ENCODE measurements at places on chromosomes 6 and 20. TPM values are rescaled to one million over a fixed set of nuclear protein-coding genes. Genes with fewer than 3 reads are reported as not detected.
A peak's percentile ranks its signal among the peaks of the same experiment; 100 is the strongest.

The RHAG gene
- 0.06 TPM for polyA plus RNA-seq

The CPNE5 gene
- polyA plus RNA-seq, result 0.02 TPM

The GPX6 gene
- polyA plus RNA-seq, result not detected

The TNFRSF6B gene
- 3.8 TPM for polyA plus RNA-seq

The MAP7 gene
- 0.34 TPM for polyA plus RNA-seq

The SLC17A1 gene
- polyA plus RNA-seq, result not detected

The DTD1 gene
- 60.8 TPM for polyA plus RNA-seq

The SPATA25 gene
- polyA plus RNA-seq, result 0.11 TPM

The GSTA2 gene
- not detected for polyA plus RNA-seq

The TMC2 gene
- polyA plus RNA-seq, result not detected

DNA sequence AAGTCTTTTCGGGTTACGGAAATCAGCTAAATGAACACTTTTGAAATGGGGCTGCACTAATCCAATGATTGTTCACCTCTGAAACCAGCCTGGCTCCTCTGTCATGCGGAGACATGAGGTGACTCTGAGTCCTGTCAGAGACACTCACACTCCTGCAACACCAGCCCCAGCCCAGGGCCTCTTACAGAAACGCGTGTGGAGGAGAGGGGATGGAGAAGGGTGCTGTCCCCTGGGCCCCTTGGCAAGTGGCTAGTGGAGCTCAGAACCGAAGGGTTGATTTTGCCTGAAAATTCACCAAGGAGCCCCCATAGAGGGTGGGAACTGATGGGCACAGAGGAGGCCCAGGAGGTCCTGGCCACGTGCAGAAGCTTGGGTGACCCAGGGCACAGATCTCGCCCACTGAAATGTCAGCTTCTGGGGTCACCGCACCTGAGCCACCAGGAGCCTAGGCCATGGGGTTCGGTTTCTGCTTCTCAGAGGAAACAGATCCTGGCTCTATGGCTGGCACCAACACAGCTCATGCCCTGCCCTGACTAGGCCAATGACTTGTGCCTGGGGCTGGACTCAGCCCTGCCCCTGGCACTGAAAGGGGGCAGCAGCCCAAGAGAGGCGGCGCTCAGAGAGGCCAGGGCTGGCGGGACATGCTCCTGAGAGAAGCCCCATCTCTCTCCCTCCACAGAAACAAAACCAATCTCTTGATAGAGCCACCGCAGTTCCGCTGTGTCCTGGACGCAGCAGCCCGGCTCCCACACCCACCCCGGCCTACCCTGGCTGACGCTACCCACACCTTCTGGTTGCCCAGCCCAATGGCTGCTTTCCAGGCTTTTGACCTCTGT is 144.7 kb downstream of the ERMARD start:
- H3K27me3 ChIP-seq, result no peaks in the 10 kb centered on the region
- no peaks in the 10 kb centered on the region for H3K4me1 ChIP-seq
- no peak for DNase-seq
- no peak overlapping the region for H3K4me3 ChIP-seq

DNA sequence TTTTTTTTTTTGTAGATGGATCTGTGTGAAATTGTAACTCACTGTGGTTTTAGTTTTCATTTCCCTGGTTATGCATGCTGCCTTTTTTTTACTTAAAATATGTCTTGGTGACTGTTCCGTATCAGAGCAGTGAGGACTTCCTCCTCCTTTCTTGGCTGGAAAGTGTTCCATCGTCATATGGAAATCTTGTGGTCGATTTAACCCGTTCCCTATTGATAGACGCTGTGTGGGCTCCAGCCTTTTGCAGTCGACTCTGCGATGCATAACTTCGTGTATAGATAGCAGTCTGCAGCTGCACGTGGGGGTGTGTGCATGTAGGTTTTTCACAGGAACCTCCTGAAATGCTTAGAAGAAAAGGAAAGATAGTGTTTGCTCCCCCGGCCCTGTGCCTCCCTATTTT is 28.1 kb upstream of the PNPLA1 start:
- no peaks in the 10 kb centered on the region for H3K36me3 ChIP-seq
- H3K4me3 ChIP-seq, result no peak overlapping the region
- no peaks in the 10 kb centered on the region for H3K4me1 ChIP-seq
- H3K27ac ChIP-seq, result no peak overlapping the region

- H3K36me3 ChIP-seq, result peaks cover 10% of the 10 kb centered on the region
- H3K27me3 ChIP-seq, result no peaks in the 10 kb centered on the region
- H3K27ac ChIP-seq, result no peak overlapping the region
- no peak for DNase-seq
Observed at GRCh38 chr20:3218307-3218988, 9.2 kb downstream of the ITPA start.

- no peak overlapping the region for H3K27ac ChIP-seq
Observed at GRCh38 chr6:158837684-158838625, 18.8 kb upstream of the EZR start.

GRCh38 chr6:149153100-149153499 is 164.4 kb upstream of the TAB2 start:
- no peak for DNase-seq
- no peaks in the 10 kb centered on the region for H3K36me3 ChIP-seq
- no peak overlapping the region for H3K27ac ChIP-seq
- H3K27me3 ChIP-seq, result no peaks in the 10 kb centered on the region

- no peaks in the 10 kb centered on the region for H3K27me3 ChIP-seq
- DNase-seq, result peak; percentile 58
- H3K4me3 ChIP-seq, result no peak overlapping the region
- H3K27ac ChIP-seq, result no peak overlapping the region
- no peaks in the 10 kb centered on the region for H3K36me3 ChIP-seq
- H3K4me1 ChIP-seq, result no peaks in the 10 kb centered on the region
Observed at GRCh38 chr20:50366270-50367103, 143.7 kb upstream of the PTPN1 start.

GRCh38 chr6:157046776-157047175 is 269.6 kb downstream of the ARID1B start:
- no peak overlapping the region for H3K27ac ChIP-seq
- H3K4me1 ChIP-seq, result no peaks in the 10 kb centered on the region
- H3K36me3 ChIP-seq, result no peaks in the 10 kb centered on the region
- H3K4me3 ChIP-seq, result no peak overlapping the region
- H3K27me3 ChIP-seq, result no peaks in the 10 kb centered on the region

- no peak overlapping the region for H3K4me3 ChIP-seq
- no peak overlapping the region for H3K27ac ChIP-seq
- no peaks in the 10 kb centered on the region for H3K27me3 ChIP-seq
Observed at GRCh38 chr20:50745634-50746137, 14.3 kb downstream of the PARD6B start.

DNA sequence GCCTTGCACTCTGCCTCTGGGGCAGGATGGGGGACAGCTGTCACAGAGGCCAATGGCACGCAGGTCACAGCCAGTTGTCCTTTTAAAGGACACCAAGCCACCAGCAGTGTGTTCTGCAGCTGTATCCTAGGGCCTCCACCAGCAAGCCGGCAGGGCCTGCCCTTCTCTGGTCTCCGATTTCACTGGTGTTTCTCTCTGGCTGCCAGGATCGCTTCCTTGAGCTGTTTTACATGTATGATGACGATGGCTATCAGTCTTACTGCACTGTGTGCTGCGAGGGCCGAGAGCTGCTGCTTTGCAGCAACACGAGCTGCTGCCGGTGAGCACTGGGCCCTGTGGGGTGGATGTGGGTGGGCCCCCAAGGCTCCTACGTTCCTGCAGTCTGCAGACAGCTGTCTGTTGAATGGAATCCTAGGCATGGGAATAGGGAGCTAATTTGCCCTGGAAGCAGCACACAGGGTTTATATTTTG is 22.7 kb upstream of the MAPRE1 start:
- H3K4me3 ChIP-seq, result no peak overlapping the region
- peaks cover 2% of the 10 kb centered on the region for H3K36me3 ChIP-seq
- DNase-seq, result peak; percentile 14
- H3K27ac ChIP-seq, result no peak overlapping the region

- no peak for DNase-seq
- no peak overlapping the region for H3K4me3 ChIP-seq
- H3K36me3 ChIP-seq, result no peaks in the 10 kb centered on the region
- no peak overlapping the region for H3K27ac ChIP-seq
Observed at GRCh38 chr6:110589865-110590513, 113.6 kb upstream of the SLC22A16 start.

DNA sequence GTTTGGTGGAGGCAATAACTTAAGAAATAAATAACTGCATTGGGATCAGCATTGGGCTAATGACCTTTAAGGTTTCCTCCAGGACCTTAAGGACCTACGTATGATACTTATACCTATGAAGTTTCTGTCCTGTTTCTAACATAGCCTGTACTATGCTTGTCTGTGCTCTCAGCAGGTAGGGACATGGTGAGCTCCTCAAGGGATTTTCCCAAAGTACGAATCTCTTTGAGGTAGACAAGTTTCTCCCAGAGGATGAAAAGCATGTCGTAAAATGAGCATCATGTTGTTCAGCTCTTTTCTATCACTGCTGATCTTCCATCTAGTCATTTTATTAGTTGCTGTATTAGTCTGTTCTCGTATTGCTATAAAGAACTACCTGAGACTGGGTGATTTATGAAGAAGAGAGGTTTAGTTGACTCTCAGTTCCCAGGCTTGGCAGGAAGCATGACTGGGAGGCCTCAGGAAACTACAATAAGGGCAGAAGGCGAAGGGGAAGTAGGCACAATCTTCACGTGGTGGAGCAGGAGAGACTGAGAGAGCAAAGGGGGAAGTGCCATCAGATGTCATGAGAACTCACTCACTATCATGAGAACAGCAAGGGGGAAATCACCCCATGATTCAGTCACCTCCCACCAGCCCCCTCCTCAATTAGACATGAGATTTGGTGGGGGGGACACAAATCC is 77.8 kb upstream of the TGM3 start:
- DNase-seq, result no peak
- no peaks in the 10 kb centered on the region for H3K4me1 ChIP-seq
- no peaks in the 10 kb centered on the region for H3K36me3 ChIP-seq
- no peak overlapping the region for H3K27ac ChIP-seq
- no peaks in the 10 kb centered on the region for H3K27me3 ChIP-seq
- no peak overlapping the region for H3K4me3 ChIP-seq

GRCh38 chr20:22586645-22587310 is 2.4 kb upstream of the FOXA2 start:
- no peak overlapping the region for H3K4me3 ChIP-seq
- no peaks in the 10 kb centered on the region for H3K36me3 ChIP-seq
- no peaks in the 10 kb centered on the region for H3K4me1 ChIP-seq

GRCh38 chr6:130882370-130882769 is 55.2 kb downstream of the SMLR1 start:
- no peak overlapping the region for H3K27ac ChIP-seq
- DNase-seq, result no peak
- no peaks in the 10 kb centered on the region for H3K27me3 ChIP-seq

DNA sequence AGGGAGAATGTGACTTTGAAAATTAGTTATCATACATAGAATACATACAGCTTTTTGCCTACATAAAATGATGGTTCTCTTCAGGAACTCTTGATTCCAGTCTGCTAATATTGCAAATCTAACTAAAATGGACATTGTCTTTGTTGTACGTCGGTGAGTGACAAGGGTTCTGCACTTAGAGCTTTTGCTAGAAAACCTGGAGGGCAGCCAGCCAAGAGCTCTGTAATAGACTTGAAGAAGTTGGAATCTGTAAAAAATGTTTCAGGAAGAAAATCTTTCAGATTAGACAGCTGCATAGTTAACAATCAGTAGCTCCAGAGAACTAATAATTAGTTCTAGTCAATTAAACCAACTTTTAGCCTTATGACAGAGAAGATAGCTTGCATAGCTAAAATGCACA is 138.3 kb downstream of the FLRT3 start:
- H3K36me3 ChIP-seq, result no peaks in the 10 kb centered on the region
- no peak overlapping the region for H3K4me3 ChIP-seq
- DNase-seq, result peak; percentile 31
- H3K27ac ChIP-seq, result no peak overlapping the region

DNA sequence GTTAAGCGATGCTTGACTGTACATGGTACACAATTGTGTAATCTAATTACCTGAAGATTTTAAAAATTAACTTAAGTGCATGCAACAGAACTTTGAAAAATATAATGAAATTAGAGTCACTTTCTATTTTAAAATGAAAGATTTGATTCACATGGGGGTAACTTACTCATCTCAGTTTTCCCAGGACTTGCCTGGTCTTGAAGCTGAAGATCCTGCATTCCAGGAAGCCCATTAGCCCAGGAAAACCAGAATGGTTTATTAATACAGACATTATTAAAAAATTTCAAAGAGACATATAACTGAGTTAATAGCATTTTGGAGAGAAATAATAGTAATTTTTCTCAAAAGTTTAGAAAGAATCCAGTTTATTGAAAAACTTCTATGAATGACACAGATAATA is 190.6 kb downstream of the SIM1 start:
- DNase-seq, result no peak
- H3K4me3 ChIP-seq, result no peak overlapping the region
- H3K4me1 ChIP-seq, result no peaks in the 10 kb centered on the region
- no peaks in the 10 kb centered on the region for H3K36me3 ChIP-seq
- no peak overlapping the region for H3K27ac ChIP-seq

GRCh38 chr20:36572701-36573102 is 695 bp upstream of the TGIF2 start:
- H3K27me3 ChIP-seq, result no peaks in the 10 kb centered on the region
- peaks cover 8% of the 10 kb centered on the region for H3K4me1 ChIP-seq
- DNase-seq, result peak; percentile 22
- no peaks in the 10 kb centered on the region for H3K36me3 ChIP-seq

- H3K27ac ChIP-seq, result no peak overlapping the region
- peak; percentile 62 for DNase-seq
- H3K4me3 ChIP-seq, result no peak overlapping the region
- no peaks in the 10 kb centered on the region for H3K36me3 ChIP-seq
- H3K27me3 ChIP-seq, result no peaks in the 10 kb centered on the region
Observed at GRCh38 chr20:34065260-34065659, 46.8 kb downstream of the EIF2S2 start.

GRCh38 chr6:103153016-103153415 is 1706.7 kb downstream of the HACE1 start:
- H3K27ac ChIP-seq, result no peak overlapping the region
- H3K27me3 ChIP-seq, result no peaks in the 10 kb centered on the region
- H3K4me3 ChIP-seq, result no peak overlapping the region
- no peak for DNase-seq

DNA sequence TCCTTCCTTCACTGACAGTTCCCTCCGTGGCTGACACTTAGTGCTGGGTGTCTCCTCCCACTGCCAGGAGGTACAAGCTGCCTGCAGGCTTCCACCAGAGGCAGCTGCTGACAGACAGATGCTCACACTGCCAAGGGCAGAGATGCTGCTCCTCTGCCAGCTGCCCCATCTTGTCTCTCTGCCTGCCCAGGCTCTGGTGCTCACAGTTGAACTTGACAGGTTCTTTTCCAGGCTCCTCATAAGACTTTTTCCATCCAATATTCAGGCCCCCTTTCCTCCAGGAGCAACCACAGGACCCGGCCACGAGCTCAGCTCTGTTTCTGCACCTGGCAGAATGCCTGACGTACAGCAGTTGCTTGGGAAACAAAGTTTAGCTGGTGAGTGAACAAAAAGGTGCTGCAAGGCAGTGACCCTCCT is 79.8 kb downstream of the PSMB1 start:
- H3K4me3 ChIP-seq, result no peak overlapping the region
- H3K27ac ChIP-seq, result no peak overlapping the region
- H3K36me3 ChIP-seq, result no peaks in the 10 kb centered on the region
- no peaks in the 10 kb centered on the region for H3K4me1 ChIP-seq
- DNase-seq, result no peak

Measured in fibroblast of lung (primary cell).